ENCODE measurements at places on chromosomes 5 and 9. TPM values are rescaled to one million over a fixed set of nuclear protein-coding genes. Genes with fewer than 3 reads are reported as not detected.

The GPX3 gene
- 67.8 TPM for total RNA-seq

The CTXN3 gene
- 12.5 TPM for total RNA-seq

The CD74 gene
- 219 TPM for total RNA-seq

The FOXD4L4 gene
- total RNA-seq: 1.1 TPM

The TMEM215 gene
- total RNA-seq: not detected

The FABP6 gene
- total RNA-seq: 2.2 TPM

The MORN5 gene
- total RNA-seq: 7.6 TPM

The LTC4S gene
- 12.2 TPM for total RNA-seq

The CDH6 gene
- 24.5 TPM for total RNA-seq

The NOL6 gene
- total RNA-seq: 34.5 TPM

DNA sequence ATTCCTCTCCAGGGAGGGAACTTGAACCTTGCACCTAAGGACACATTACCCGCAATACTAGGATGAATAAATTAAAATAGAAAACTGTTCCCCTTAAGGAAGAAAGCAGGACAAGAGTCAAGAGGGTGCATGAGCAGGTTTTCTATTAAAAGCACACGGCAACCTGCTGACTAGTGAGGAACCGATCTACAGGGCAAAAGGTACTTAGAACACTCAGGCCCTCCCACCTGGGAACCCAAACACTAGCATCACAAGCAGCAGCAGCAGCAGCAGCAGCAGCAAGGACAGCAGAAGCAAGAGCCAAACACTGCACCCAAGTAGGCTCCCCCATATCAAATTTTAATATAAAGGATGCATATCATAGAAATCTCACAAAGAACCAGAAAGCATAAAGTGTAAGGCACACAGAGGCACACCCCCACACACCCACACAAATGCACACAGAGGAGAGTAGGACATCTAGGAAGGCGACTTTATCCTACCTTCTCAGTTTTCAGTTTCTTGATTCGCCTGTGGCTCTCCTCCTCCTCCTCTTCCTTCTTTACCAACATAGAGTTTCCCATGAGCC lies 2.8 kb downstream of the ZNF608 start:
- no peak for DNase-seq

GRCh38 chr9:71637375-71637774 lies 130.9 kb downstream of the CEMIP2 start:
- no peak for DNase-seq

DNA sequence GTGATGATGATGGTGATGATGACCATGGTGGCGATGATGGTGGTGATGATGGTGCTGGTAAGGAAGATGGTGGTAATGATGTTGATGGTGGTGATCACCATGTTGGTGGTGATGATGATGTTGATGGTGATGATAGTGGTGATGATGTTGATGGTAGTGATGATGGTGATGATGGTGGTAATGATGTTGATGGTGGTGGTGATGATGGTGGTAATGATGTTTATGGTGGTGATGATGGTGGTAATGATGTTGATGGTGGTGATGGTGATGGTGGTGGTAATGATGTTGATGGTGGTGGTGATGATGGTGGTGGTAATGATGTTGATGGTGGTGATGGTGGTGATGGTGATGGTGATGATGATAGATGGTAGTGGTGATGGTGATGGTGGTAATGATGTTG lies 20.7 kb upstream of the RXRA start:
- DNase-seq: no peak

- no peak for DNase-seq
Observed at GRCh38 chr9:137524981-137525317, 25.3 kb downstream of the PNPLA7 start.

- DNase-seq: no peak
Observed at GRCh38 chr9:82563094-82563493, 499.8 kb downstream of the RASEF start.

- no peak for DNase-seq
Observed at GRCh38 chr5:150066901-150067396, 19.4 kb downstream of the CSF1R start.

- DNase-seq: no peak
Observed at GRCh38 chr9:124124729-124125650, 113.4 kb downstream of the LHX2 start.

DNA sequence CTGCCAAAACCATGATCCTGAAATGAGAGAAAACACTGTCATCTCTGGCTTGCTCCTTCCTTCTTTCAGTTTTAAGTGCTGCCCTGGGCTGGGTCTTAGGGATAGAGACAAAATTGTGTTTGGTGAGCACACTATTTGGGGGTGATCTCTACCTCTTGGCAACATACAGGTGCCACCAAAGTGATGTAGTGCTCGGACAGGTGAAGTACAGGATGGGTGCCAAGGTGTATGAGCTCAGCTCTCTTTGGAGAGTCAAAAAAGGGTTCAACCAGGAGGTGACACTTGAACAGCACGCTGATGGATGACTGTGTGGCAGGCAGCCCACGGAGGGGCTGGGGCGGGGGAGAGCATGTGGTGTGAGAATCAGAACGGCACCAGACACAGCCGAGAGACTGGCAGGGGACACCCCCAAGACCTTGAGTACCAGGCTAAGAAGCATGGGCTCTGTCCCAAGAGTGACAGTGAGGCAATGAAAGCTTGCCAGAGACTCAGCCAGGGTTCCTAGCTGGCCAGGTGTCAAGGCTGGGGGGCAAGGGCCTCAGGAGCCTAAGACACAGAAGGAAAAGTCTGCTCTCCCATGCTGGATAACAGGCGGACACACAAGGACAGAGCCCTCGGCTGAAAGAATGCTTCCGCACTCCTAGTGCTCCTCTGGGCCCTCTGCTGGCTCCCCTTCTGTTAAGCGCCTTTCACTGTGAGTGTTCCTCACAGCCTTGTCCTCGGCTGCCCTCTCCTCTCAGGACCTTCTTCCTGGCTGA lies 2.5 kb downstream of the NHP2 start:
- no peak for DNase-seq

DNA sequence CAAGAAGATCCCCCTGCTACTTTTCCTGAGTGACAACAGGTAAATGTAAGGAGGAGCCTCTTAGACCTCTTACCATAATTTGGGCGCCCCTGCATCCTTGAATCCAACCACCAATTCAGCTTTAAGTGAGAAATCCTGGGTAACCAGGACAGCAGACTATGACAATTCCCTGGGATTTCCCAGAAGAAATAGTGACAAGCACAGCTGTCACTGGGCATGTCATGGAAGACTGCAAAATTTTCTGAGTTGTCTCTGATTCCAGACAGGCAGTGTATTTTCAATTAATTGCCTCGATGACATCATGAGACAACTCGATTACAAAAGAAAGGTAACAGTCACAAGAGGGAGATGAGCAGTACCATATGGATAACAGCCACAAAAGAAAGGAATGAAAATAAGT lies 256.9 kb downstream of the BNC2 start:
- no peak for DNase-seq

GRCh38 chr5:50889790-50890189 lies 223.4 kb downstream of the PARP8 start:
- no peak for DNase-seq

- no peak for DNase-seq
Observed at GRCh38 chr9:119272500-119273211, 96.6 kb downstream of the BRINP1 start.

DNA sequence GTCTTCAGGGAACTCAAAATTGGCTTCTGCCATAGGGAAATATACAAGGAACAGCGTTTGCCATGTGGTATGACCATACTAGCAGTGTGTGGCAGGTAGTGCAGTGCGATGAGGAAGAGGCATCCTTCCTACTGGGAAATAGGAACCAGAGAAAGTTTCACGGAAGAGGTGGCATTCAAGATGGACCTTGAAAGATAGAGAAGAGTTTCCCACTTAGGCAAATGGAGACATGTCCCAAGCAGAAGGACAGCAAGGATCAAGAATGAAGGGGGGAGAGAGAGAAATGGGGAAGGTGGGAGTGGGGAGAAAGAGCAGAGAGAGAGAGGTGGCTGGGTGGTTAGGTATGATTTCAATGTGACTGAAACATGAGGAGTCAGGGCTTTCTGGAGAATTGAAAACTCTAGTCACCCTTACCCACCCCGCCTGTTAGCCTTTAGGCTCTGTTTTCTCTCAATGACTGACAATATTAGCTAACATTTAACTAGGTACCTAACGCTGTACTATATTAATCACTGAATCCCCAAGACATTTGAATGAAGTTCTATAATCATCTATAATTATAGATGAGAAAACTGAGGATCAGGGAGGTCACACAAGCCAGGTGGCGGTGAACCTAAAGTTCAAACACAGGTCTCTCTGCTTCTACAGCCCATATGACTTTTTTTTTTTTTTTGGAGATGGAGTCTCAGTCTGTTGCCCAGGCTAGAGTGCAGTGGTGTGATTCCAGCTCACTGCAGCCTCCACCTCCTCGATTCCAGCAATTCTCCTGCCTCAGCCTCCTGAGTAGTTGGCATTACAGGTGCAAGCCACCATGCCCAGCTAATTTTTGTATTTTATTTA lies 171.3 kb downstream of the NR3C1 start:
- no peak for DNase-seq

DNA sequence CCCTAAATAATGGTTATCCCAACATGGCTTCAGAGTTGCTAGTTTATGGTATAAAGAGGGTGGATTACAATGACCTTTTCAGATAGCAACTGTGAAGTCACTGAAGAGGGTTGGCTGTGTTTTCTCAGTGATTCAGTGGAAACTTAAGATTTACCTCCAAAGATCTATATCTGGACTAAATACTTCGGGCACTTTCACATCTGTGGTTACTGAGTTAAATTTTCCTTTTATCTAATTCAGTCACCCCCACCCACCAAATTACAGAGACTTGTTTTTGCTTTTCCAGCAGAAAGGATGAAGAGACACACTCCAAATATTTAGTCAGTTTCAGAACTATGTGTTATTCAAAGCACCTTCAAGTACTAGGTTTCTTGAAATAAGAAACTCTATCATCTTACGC lies 573.2 kb downstream of the CCDC171 start:
- DNase-seq: no peak

- no peak for DNase-seq
Observed at GRCh38 chr5:103358305-103358995, 99.9 kb downstream of the MACIR start.

DNA sequence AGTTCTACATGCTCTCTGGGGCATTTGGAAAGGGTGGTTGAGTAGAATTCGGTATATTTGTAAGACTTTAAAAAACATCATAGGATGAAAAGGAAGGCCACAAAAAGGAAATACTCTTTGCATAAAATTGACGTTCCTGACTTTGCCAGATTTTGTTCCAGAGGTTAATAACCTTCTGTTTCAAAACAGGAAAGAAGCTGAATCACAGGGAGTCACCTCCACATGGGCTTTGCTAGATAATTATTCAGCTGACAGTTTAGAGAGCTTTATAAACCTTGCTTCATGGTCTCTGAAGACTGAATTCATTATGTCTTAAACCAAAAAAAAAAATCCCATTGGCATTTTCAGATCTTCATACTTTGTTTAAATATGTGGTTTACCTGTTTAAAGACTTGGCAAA lies 203.7 kb downstream of the SEMA6A start:
- no peak for DNase-seq

DNA sequence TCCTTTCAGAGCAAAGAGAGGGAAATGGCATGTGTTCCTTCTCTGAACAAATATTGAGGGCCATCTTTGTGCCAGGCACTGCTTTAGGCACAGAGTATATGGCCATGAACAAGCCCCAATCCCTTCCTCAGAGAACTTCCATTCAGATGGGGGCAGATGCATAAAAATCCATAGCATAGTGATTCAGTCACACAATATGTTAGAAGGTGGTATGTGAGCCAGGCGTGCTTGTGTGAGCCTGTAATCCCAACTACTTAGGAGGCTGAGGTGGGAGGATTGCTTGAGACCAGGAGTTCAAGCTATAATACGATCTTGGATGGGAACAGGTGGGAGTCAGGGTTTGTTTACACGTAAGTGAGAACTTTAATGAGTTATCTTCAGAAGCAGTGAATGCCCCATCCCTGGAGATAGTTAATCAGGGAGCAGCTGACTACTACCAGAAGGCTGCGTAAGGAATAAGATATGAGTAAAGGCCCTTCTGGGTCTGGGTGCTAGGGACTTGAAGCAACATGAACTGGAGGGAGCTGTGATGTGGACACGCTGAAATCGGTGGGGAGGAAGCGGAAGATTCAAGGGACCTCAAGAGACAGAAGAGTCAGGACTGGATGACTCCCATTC lies 27.1 kb downstream of the NANS start:
- no peak for DNase-seq

GRCh38 chr9:97557606-97558095 lies 56.2 kb downstream of the TMOD1 start:
- peak; percentile 49 for DNase-seq

GRCh38 chr5:111645303-111645838 lies 111.6 kb downstream of the NREP start:
- no peak for DNase-seq

GRCh38 chr5:178111925-178112324 lies 1.4 kb upstream of the N4BP3 start:
- no peak for DNase-seq

- no peak for DNase-seq
Observed at GRCh38 chr5:103600086-103600485, 37.5 kb upstream of the NUDT12 start.

Data from dorsolateral prefrontal cortex (tissue), 122 donors.